Fibroblast of upper back skin (primary cell): ENCODE measurements at places on chromosomes 1 and 21.
A peak's percentile ranks its signal among the peaks of the same experiment; 100 is the strongest.

- no peak for DNase-seq
Measured at GRCh38 chr1:200918006-200918405, 23.3 kb downstream of the INAVA start.

- DNase-seq = peak; percentile 99
Measured at GRCh38 chr1:49060766-49061165, 284.1 kb upstream of the BEND5 start.

GRCh38 chr1:215617979-215618378, 50.9 kb downstream of the KCTD3 start:
- no peak for DNase-seq

DNA sequence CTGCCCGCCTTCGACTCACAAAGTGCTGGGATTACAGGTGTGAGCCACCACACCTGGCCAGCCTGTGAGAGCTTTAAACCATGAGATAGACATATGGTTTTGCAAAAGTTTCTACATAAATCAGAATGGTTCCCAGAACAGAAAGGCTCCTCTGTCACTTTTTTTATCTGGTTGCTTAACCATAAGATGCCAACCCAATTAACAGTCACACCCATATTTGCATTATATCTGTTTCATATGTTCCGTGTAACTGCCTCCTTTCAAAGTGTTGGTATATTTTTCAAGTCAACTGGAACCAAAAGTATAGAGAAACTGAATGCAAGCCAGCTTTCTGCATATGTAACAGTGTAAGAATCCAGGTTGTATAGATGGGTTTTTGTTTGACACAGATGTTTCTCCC, 23.7 kb upstream of the RCC1 start:
- no peak for DNase-seq

- no peak for DNase-seq
Measured at GRCh38 chr1:205581321-205581980, 50.4 kb downstream of the ELK4 start.

GRCh38 chr1:12136916-12137610, 29.7 kb upstream of the TNFRSF1B start:
- no peak for DNase-seq

DNA sequence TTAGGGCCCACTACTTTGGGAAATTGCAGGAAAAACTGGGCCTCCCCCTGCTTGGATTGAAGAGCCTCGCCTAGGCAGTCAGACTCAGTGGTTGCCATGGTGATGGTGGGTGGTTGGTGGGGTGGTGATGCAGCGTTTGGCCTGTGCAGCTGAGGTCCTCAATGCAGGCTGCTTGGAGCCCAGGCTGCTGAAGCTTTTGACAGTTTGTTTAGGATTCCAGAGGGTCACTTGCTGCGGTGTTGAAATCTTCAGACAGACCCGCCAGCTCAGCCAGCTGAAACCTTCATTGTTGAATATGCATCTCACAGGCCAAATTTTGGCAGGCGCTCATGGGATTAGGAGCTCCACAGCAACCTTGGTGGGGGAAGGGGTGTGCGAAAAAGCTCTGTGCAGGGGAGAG, 67.9 kb downstream of the CACNA1E start:
- DNase-seq = peak; percentile 26

DNA sequence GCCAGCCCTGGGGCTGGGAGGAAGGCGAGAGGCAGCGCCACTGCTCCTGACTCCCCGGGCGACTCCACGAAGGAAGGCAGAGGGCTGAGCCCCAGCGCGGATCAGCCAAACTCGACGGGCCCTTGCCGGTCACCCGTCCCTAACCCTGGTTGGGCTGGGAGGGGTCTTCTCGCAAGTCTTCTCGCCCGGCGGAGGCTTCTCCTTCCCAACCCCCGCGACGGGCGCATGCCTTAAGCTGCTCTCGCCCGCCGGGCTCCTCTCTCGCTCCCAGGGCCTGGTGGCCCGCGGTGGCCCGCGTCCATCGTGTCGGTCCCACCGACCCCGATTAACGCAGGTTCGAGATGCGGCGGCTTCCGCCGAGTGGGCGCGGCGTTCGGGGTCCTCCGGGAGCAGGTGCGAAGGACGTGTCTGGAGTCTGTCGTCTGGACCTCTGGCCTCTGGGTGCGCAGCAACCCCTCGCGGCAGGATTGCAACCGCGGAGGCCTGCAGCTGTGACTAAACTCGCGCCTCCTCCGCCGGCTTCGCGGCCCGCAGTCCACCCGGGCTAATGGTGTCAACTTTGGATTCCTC, 29.0 kb upstream of the PPM1J start:
- peak; percentile 46 for DNase-seq

DNA sequence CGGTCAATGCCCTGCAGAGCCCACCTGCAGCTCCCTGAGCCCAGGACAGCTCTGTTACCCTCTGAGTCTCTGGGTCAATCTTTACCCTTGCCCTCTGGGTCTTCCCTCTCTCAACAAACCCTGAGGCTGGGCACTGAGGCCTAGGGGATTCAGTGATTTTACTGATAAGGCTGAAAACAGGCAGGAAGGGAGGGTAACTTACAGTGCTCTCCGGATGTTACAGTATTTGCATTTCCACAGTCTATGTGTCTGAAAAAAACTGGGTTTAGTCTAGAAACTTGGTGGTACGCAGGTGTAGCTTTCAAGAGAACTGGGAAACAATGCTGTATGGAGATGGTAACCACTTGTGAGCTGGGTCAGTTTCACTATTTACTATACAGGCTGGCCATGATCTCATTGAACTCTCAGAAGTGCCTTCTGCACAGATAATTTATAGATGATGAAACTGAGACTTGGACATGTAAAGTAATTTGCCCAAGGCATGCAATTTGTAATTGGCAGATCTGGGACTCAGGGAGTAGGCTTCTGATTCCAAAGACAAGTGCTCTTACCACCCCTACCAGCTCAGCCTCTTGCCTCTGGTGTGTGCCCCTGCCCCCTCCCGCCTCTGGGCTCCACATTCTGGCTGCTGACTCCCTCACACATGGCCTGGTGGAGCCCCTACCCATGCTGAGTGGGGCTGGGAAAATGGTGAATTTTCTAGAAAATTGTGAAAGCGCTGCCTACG, 48.8 kb downstream of the TENT5C start:
- DNase-seq = no peak

- DNase-seq = no peak
Measured at GRCh38 chr1:197021716-197022115, 44.4 kb downstream of the CFHR5 start.

DNA sequence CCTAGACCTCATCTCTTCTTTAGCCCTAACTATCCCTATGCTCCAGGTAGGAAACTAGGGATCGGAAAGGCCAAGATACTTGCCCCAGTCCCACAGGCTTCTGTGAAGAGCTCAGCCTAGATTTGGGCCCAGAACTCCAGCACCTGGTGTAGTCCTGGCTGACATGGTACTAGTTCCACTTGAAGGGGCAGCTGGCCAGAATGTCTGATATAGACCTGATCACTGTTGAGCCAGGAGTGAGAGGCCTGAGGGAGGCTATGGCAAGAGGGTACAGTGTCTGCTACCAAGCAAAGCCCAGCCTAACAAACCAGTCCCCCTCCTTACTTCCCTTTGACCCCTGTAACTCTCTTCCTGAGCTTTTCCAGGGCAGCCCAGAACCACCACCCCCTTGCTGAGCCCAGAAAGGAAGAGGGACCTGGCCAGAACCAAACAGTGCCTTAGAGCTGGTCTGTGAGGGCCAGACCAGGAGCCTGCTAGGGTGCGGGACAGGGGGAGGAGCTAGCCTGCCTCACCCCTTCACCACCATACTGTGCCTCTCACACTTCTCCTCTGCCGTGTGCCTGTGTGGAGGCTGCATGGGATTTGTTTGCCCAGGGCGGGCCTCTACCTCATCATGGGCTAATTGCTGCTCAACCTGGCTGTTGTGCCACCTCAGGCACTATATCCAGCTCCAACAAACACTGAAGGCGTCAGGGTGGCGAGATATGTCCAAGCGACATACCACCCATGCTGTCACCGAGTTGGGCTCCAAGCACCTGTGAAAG, 10.9 kb downstream of the POMGNT1 start:
- DNase-seq = no peak

DNA sequence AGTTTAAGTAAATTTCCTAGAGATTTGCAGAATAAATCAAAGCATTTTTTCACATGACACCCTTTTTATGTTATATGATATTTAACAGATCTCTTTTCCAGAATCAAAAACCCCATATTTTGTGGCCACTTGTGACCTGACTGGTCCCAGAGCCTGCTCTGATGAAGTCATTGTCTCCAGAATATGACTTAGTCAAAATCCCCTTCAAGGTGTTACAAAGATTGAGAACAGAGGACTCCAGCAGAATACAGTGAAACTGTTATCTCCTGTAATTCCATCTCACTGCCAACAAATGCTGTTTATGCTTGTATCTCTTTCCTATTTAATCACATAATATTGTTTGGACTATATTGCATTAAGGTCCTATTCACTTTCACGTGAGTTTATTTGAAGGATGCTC, 25.6 kb downstream of the RGS1 start:
- DNase-seq = no peak

DNA sequence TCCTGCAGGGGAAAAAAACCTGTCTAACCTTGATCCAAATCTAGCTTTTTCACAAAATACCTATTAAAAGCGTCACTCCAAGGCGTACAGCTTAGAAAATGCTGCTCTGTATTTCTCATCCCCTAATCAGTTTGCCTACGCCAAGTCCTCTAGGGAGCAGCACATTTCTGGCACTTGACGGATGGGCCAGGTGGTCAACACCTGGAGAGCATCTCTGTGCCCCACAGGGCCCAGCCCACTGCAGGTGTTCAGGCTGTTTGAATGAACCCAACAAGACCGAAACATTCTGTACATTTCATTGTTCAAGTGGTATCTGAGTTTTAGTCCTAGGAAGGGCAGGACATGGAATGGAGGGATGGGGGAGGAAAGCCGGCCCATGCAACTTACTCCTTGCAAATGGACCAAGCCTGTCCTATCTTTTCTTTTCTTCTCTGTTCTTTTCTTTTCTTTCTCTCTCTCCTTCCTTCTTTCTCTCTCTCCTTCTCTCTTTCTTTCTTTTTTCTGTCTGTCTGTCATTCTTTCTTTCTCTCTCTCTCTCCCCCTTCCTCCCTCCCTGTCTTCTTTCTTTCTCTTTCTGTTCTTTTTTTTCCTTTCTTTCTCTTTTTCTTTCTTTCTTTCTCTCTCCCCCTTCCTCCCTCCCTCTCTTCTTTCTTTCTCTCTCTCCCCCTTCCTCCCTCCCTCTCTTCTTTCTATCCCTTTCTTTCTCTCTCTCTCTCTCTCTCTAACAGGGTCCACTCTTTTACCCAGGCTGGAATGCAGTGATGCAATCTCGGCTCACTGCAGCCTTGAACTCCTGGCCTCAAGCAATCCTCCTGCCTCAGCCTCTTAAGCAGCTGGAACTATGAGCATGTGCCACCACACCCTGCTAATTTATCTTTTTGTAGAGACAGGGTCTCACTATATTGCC, 29.1 kb downstream of the IGFN1 start:
- no peak for DNase-seq

GRCh38 chr1:2494323-2494693, 18.2 kb downstream of the PLCH2 start:
- DNase-seq = no peak

DNA sequence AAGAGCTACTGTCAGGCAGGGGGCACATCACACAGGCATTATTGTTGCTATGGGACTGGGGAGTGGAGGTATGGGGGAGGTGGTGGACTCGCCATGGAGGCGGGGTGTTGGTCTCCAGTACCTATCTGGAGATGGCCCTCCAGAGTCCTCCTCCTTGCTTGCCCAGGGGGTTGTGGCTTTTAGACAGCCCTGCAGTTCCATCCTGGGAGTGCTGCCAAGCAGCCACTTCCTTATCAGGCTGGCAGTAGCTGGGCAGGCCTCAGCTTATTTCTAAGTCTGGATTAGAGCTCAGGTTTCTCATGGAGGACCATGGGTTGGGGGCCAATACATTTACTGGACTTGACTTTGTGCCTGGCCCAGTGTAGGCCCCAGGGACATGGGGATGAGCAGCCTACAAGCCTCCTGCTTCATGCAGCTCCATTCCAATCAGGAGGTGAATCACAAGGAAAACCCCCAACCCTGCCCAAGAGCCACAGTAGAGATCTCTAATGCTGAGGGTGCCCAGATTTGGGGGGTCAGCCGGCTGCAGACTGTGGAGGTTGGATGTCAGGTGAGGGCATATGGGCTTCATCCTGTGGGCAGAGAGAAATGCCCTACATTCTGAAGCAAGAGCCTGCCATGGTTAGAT, 210.7 kb upstream of the EDN2 start:
- no peak for DNase-seq

GRCh38 chr1:105914403-105914802, 1142.1 kb upstream of the PRMT6 start:
- no peak for DNase-seq

GRCh38 chr1:193042766-193043691, 16.1 kb downstream of the UCHL5 start:
- no peak for DNase-seq

DNA sequence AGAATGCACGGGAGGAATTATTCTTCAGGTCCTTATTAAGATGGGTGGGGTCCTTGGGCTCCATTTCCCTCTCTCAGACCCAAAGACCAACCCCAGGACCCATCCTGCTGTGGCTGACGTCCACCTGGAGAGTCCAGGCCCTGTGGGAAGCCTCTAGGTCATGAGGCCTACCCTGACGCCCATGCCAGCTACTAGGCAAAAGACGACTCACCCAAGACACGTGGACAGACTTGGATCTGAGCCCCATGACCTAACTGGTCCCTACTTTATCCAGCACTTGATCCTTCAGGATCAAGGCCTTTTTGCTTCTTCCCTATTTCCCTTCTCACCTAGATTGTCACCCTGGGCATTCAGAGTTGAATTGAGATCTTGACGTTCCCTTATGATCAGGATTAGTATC, 56.0 kb upstream of the CASZ1 start:
- DNase-seq = no peak

- DNase-seq = no peak
Measured at GRCh38 chr21:35378881-35379280, 329.8 kb upstream of the RUNX1 start.

DNA sequence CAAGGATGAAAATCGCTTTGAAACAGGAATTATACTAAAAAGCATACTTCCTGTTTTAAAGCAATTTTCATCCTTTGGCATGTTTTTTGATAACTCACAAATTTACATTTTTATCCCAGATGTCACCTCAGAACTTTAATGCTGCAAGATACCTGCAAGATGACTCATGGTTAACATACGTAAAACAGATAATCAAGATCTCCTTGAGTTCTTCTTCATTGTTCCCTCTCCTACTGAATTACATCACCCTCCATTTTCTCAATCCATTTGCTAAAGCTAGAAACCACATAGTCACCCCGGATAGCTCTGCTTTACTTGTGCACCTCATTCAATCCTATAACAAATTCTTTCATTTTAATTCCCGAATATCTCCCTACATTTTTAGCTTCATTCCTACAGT, 1114.2 kb downstream of the PLA2G4A start:
- DNase-seq = peak; percentile 1

GRCh38 chr1:212364985-212365384, 49.7 kb downstream of the PACC1 start:
- DNase-seq = no peak

DNA sequence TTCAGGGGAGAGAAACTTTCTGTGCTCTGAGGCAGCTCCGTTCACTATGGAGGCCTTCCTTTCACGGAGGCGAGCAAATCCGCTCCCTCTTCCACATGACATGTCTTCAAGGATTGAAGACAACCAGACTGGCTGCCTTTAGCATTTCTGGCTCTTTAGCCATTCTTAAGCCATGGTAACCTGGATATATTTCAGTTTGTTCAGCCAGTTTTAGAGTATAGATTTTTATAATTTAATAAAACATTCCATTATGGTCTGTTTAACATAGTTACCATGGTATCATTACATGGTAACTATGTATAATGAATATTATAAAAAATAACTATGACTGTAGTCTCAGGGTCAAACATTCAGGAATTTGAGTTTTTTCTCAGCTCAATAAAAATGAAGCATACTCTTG, 54.2 kb upstream of the NFIA start:
- no peak for DNase-seq

- peak; percentile 99 for DNase-seq
Measured at GRCh38 chr1:225700164-225700821, 47.4 kb upstream of the ENAH start.

- DNase-seq = no peak
Measured at GRCh38 chr1:171352554-171352953, 38.6 kb downstream of the FMO4 start.
